Spinal cord (tissue), 10 donors: ENCODE measurements at places on chromosomes 3 and 15. TPM values are rescaled to one million over a fixed set of nuclear protein-coding genes. Genes with fewer than 3 reads are reported as not detected.

- H3K4me1 ChIP-seq: peaks cover 4% of the 10 kb centered on the region
- no peak overlapping the region for H3K27ac ChIP-seq
- H3K27me3 ChIP-seq: no peaks in the 10 kb centered on the region
- H3K36me3 ChIP-seq: no peaks in the 10 kb centered on the region
- DNase-seq: no peak
Measured at GRCh38 chr15:91122296-91122695, 22.2 kb downstream of the SV2B start.

DNA sequence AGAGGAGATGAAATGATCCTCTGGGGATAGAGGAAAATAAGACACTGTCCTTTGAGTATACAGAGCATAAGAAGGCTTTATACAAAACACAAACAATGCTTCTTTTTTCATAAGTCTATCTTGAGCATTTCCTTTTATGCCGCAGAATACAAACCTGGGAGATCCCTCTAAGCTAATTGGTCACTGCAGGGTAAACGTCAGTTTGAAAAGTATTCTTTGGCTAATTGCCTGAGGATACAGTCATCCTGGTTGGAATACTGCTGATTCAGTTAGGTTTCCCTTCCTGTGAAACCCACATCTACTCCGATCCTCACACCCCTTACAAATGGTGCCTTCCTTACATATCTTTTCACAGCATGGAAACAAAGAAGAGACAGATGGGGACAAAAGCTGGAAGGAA lies 10.6 kb downstream of the WNT5A start:
- H3K27me3 ChIP-seq: peaks cover 11% of the 10 kb centered on the region
- peaks cover 23% of the 10 kb centered on the region for H3K4me1 ChIP-seq

GRCh38 chr15:29059871-29060640 lies 174.3 kb downstream of the APBA2 start:
- H3K27me3 ChIP-seq: no peaks in the 10 kb centered on the region
- DNase-seq: no peak
- H3K4me1 ChIP-seq: peaks cover 27% of the 10 kb centered on the region
- no peak overlapping the region for H3K27ac ChIP-seq
- H3K36me3 ChIP-seq: peaks cover under 1% of the 10 kb centered on the region

- no peaks in the 10 kb centered on the region for H3K27me3 ChIP-seq
- H3K4me3 ChIP-seq: no peak overlapping the region
- DNase-seq: no peak
- H3K4me1 ChIP-seq: no peaks in the 10 kb centered on the region
- no peak overlapping the region for H3K27ac ChIP-seq
- no peaks in the 10 kb centered on the region for H3K36me3 ChIP-seq
Measured at GRCh38 chr3:182524711-182525401, 268.4 kb upstream of the ATP11B start.

- DNase-seq: no peak
- no peak overlapping the region for H3K27ac ChIP-seq
- no peaks in the 10 kb centered on the region for H3K4me1 ChIP-seq
- H3K4me3 ChIP-seq: no peak overlapping the region
- H3K36me3 ChIP-seq: no peaks in the 10 kb centered on the region
Measured at GRCh38 chr15:35040339-35041255, 44.5 kb downstream of the NANOGP8 start.

DNA sequence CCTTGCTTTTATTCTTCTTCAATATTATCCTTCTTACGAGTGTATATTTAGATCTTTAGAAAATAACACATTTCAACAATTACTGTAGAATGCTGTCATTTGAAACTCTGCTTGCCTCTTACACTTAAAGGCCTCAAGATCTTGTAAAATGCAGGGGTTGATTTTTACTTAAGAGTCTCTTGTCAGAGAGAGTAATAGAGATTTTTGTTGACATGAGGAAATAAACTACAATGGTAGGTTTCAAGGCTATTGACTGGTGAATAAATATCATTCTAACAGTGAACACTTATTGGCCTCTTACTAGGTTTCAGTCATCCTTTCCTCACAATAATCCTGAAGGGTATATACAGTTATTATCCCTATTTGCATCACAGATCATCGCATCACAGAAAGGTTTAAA lies 344.6 kb downstream of the GBE1 start:
- H3K4me3 ChIP-seq: no peak overlapping the region
- no peaks in the 10 kb centered on the region for H3K4me1 ChIP-seq
- no peaks in the 10 kb centered on the region for H3K27me3 ChIP-seq
- no peak for DNase-seq

DNA sequence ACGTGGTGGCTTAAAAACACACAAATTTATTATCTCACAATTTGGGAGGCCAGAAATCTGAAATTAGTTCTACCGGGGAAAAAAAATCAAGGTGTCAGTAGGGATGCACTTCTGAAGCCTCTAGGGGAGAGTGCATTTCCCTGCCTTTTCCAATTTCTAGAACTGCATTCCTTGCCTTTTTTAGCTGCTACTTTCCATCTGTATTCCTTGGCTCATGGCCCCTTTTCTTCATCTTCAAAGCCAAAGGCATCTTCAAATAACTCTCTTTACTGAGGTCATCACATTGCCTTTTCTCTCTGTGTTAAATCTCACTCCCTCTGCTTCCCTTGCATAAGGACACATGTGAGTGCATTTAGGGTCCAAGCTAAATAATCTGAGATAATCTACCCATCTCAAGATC lies 69.5 kb upstream of the NEO1 start:
- H3K36me3 ChIP-seq: no peaks in the 10 kb centered on the region
- no peak overlapping the region for H3K4me3 ChIP-seq

NRROS gene
- 3.0 TPM for total RNA-seq

DNAH1 gene
- total RNA-seq: 4.2 TPM

AMIGO3 gene
- 0.30 TPM for total RNA-seq
